ENCODE measurements at places on chromosomes 1 and 21.

DNA sequence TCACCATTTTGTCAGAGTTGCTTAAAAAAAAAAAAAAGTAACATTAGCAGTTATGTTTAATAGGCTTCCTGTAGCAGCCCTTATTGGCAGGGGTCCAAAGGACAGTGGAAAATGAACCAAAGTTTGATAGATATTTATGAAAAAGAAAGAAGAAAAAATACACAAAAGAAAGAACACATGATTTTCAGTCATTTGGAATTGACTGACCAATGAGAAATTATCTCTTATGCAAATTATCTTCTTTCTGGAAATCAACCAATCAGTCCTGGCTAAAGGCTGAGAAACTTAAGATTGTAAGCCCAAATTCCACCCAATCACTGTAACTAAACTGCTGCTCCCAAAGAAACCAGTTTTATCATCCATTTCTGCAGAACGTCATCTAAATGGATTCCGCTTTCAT is 282.4 kb downstream of the TM2D1 start:
- DNase-seq: no peak

DNA sequence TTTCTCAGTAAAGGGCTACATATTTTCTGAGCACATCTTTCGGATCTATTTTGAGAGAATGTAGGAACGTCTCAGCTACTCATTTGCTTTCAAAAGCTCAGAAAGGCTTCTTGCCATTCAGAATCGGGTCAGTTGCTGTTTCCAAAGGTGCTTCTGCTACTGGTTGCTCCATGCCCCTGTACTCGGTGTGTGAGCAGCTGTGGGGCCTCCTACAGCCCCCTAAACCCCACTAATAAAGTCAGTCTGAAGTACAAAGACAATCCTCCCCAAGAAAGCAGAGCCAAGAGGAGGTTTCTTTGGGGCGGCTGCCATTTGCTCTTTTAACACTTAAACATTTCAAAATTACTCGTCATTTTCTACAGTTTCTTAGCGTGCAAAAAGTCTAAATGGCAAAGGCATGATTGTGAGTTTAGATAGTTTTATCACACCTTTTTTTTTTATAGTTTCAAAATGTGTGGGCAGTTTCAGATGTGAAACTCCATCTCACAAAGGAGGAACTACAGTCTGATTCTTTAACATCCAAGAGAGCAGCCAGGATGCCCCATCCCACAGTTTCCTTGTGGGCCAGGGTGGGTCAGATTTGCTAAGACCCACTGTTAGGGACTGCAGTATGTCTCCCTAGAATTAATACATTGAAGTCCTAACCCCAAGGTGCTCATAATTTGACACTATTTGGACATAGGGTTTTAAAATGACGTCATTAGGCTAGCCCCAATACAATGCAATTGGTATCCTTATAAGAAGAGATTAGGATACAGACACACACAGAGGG is 4.1 kb downstream of the RUNX1 start:
- no peak for DNase-seq

DNA sequence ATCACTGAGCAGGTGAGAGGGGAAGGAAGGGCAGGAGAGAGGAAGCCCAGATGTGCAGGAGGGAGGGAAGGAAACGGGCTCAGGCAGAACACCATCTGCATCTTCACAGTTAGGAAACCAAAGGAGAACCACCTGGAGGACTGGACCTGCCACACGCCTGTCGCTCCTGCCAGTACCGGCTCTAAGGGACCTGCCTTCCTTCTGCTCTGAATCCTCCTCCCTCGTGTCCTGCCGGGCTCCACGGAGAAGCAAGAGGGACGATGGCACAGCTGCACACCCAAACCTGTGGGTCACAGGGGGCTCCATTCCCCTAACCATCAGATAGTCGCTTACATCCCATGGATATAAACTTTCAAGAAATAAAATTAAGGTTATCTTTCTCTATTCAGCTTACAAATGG is 56.1 kb downstream of the TOR1AIP2 start:
- no peak for DNase-seq

GRCh38 chr1:161191971-161192370 is 6.9 kb downstream of the ADAMTS4 start:
- DNase-seq: no peak

DNA sequence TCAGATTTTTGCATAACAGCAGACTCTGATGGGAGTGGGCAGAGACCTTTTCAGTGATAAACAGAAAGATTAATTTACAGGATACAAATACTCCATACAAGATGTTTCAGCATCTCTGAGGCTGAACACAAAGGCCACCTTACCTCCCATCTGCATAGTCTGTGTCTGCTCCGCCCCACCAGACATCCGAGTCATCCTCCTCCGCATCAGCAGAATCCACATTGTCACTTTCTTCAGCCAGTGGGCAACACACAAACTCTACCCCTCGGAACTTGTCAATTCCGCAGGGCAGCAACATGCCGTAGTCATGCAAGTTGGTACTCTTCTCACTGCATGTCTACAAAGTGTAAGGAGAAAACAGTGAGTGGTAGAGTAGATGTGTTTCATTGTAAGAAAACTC is 119.7 kb downstream of the APP start:
- DNase-seq: no peak

DNA sequence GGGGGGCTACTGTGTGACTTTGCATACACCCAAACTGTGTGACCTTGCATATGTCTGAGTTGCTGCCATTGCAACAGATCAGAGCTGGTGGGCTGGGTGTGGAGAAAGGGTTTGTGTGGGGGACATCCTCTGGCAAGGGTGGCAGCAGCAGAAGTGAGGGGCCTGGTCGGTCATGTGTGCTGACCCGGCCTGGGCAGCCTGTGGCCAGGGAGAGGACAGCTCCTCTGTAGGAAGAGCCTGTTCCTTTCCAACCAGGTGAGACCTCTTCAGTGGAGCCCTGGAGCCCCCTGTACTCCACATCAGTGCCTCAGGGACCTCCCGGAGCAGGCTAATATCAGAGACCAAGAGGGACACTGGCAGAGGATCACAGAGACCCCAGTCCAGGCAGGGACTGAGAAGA is 8.3 kb downstream of the PCSK9 start:
- no peak for DNase-seq

- no peak for DNase-seq
These were observed 27.7 kb downstream of the THRAP3 start for GRCh38 chr1:36251794-36252481.

DNA sequence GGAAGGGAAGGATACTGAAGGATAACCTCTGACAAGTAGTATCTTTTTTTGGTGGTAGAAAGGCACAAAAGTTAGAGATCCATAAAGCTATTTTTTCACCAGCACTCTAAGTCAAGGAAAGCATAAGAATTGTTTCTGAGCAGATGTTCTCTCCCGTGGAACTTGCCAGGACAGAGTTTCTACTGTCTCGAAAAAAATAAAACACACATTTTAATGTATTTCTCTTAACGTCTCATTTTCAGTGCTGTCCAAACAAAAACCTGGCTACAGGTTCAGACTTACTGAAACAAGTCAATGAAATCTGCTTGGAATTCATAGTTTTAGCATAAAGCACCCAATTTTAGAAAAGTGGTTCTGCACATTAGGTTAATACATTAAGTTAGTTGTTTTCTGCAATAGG is 338.3 kb downstream of the LTN1 start:
- no peak for DNase-seq

DNA sequence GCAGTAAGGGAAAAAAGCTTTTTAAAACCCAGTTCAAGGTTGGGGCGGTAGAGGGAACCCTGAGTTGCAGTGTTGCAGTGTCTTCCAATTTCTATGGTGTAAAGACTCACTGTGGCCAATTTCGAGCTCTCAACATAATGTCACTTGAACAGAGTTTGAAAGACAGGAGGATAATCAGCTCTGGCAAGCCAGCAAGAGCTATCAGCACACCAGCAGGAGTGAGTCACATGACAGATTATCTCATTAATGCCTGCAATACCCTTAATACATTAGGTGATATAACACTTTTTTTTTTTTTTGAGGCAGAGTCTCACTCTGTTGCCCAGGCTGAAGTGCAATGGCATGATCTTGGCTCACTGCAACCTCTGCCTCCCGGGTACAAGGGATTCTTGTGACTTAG is 22.8 kb downstream of the SLC9C2 start:
- DNase-seq: no peak

All from NCI-H526 (cell line).